Foreskin fibroblast (primary cell): ENCODE measurements at places on chromosomes 2 and 18.
A peak's percentile ranks its signal among the peaks of the same experiment; 100 is the strongest.

- DNase-seq: no peak
Observed at GRCh38 chr2:19812166-19812565, 89.6 kb downstream of the TTC32 start.

DNA sequence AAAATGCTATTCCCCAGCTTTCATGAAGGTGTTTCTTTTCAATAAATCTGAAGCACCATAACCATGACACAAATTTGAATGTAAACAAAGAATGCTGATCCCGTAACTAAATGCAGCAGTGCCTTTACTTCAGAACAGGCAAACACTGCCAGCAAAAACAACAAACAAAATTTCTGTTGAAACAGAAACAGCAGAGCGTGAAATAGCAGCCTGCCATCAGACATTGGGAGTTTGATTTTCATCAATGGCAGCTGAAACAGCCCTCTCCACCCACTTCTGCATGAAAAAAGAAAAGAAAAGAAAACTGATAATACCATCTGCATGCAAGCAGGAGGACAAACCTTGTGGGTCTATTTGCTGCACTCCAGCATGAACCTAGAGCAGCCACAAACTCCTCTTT, 128.3 kb downstream of the CDH2 start:
- DNase-seq: no peak

DNA sequence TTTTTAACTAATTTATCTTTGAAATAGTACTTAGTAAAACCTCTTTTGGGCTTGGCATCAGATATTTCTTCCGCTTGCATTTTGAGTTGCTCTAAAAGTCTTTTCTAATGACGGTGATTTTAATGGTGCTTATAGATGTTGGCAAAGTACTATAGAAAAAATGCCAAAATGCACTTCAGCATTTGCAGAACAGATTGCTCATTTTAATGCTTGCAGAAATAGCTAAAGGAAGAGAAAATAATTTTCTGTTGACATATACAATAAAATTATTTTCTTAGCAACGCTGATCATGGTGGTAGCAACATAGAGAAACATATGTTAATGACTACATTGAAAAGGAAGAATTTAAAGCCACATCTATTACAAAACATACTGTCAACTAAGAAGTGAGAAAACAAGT, 170.7 kb downstream of the STK39 start:
- DNase-seq: no peak

GRCh38 chr2:134103196-134103595, 150.7 kb upstream of the MGAT5 start:
- DNase-seq: no peak

- DNase-seq: no peak
Observed at GRCh38 chr2:233346930-233347329, 7.4 kb upstream of the DGKD start.

GRCh38 chr2:237066396-237066795, 19.3 kb upstream of the COPS8 start:
- DNase-seq: no peak

DNA sequence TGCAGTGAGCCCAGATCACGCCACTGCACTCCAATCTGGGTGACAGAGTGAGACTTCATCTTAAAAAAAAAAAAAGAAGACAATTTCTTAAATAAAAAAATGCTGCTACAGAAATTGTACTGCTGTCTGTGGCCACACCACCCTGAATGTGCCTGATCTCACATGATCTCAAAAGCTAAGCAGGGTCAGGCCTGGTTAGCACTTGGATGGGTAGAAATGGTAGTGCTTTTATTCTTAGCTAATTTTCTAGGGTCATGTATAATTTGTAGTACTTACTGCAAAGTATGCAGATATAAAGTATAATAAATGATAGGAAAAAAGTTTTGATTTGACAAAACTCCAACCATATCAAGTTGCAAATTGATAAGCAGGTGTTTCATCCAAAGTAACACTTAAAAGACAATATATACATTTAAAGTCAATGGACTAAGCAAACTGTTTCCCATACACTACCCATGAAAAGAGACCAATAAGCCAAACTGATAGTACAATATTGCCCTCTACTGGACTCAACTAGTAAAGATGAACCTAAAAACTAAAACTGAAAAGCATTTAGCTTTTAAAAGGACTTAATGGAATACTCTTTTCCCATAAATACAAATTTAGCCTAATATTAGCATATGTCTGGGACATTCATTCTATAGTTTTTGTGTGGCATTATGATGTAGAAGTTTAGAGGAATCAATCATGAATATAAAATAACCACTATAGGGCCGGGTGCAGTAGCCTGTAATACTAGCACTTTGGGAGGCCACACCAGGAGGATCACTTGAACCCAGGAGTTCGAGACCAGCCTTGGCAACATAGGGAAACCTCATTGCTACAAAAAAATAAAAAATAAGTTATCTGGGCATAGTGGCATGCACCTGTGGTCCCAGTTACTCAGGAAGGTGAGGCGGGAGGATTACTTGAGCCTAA, 18.6 kb upstream of the PEX13 start:
- peak; percentile 27 for DNase-seq
